ENCODE measurements at places on chromosomes 4 and X.
A peak's percentile ranks its signal among the peaks of the same experiment; 100 is the strongest.

DNA sequence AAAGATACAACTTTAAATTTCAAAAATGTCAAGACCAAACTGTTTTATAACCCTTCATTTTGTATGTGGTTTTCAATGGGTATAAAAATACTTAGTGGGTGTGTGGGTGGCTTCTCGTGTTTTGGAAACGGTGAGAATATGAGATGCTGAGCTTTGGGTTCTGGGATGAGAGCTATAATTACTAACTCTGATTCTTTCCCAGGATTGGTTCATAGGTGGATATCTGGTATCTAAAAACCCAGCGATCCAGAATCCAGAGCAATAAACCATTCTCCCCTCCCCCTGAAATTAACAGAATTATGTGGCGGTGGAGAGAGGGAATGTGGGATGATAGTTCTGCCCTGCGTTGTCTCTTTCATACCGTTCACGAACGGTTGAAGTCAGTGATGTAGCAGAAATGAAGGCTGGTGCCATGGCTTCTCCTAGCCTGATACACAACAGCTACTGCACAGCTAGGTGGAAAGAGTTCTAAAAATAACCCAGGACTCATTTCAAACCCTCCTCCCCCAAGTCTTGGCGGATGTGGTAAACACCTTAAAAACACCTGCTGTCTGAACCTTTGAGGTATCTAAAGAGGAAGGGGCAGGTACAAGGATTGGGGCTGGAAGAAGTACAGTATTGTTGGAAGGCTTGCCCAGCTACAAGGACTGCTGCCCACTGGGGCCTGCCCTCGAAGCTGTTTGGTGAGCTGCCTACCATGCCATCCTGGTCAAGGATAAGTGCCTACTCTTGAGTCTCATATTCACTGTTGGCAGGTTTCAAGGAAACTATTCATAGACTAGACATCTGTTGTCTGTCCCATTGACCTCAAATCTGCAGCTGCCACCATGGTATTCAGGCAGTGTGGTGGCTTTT, 44.5 kb downstream of the SEPTIN11 start:
- peak; percentile 37 for DNase-seq

DNA sequence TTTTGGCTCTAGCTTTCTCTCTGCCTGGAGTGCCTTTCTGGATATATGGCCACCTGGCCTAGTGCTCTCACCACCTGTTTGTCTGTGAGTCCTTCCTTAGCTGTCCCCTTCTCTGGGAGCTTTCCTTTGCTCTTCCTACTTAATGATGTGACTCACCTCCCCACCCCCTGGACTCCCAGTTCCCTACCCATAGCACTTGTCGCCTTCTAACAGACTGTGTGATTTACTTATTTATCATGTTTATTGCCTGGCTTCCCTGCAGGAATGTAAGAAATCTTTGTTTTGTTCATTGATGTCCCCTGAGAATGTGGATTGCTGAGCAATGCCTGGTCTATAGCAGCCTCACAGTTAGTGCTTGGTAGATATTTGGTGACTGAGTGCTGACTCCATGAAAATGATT, 18.9 kb downstream of the ADD1 start:
- no peak for DNase-seq

- no peak for DNase-seq
Observed at GRCh38 chr4:181684310-181684709, 558.9 kb upstream of the TENM3 start.

GRCh38 chr4:11073621-11074051, 355.1 kb downstream of the HS3ST1 start:
- DNase-seq = peak; percentile 98

GRCh38 chrX:101081231-101081630, 2.6 kb downstream of the TMEM35A start:
- DNase-seq = no peak

GRCh38 chrX:150599226-150599625, 30.8 kb downstream of the MTM1 start:
- no peak for DNase-seq

GRCh38 chr4:153511104-153511503, 44.9 kb downstream of the TMEM131L start:
- DNase-seq = no peak

GRCh38 chr4:140816806-140817510, 60.8 kb upstream of the TBC1D9 start:
- DNase-seq = no peak

GRCh38 chrX:133610056-133610455, 194.8 kb upstream of the GPC4 start:
- DNase-seq = no peak

GRCh38 chr4:81143183-81143582, 71.8 kb downstream of the PRKG2 start:
- DNase-seq = no peak

GRCh38 chrX:118493653-118494297, 1.8 kb upstream of the DOCK11 start:
- DNase-seq = no peak

DNA sequence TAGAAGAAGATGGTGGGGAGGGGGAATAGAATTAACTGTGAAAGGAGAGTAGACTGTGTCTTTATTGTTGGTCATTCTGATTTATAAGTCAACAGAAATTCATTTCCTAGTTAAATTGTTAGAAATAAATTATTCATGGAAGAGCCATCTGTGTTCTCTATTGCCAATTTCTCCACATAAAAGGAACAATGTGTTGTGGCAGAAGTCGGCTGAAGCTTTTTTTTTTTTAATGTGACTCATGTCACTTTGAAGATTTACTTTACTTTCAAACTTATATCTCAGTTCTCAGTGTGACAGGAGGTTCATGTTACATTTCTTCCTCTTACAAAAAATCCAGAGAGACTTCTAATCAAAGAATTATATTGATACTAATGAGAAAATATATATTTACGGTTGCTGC, 60.5 kb downstream of the CPE start:
- no peak for DNase-seq

- peak; percentile 49 for DNase-seq
Observed at GRCh38 chr4:76687746-76688448, 210.0 kb downstream of the SOWAHB start.

- no peak for DNase-seq
Observed at GRCh38 chr4:8318509-8318908, 49.0 kb downstream of the HTRA3 start.

DNA sequence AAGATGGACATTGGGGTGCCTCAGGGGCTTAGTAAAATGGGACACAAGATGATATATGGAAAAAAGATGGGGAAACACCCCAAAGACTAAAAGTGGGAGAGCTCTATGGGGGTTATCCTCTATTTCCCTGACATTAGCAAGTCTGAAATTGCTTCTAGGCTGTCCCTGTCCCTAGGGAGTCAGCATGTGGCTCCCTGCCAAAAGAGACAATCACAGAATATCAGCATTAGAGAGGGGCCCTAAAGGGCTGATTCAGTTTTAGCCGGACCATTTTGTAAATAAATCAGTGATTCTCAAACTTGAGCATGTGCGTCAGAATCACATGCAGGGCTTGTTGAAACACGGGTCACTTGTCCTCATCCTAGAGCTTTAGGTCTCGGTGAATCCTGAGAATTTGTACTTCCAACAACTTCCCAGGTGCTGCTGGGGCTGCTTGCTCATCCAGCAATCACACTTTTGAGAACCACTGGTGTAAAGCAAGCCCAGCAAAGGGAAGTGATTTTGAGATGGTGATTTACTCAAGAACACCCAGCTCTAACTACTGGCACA, 165.3 kb upstream of the DGKK start:
- DNase-seq = no peak

GRCh38 chrX:48531358-48531959, 8.1 kb upstream of the TBC1D25 start:
- DNase-seq = peak; percentile 75

DNA sequence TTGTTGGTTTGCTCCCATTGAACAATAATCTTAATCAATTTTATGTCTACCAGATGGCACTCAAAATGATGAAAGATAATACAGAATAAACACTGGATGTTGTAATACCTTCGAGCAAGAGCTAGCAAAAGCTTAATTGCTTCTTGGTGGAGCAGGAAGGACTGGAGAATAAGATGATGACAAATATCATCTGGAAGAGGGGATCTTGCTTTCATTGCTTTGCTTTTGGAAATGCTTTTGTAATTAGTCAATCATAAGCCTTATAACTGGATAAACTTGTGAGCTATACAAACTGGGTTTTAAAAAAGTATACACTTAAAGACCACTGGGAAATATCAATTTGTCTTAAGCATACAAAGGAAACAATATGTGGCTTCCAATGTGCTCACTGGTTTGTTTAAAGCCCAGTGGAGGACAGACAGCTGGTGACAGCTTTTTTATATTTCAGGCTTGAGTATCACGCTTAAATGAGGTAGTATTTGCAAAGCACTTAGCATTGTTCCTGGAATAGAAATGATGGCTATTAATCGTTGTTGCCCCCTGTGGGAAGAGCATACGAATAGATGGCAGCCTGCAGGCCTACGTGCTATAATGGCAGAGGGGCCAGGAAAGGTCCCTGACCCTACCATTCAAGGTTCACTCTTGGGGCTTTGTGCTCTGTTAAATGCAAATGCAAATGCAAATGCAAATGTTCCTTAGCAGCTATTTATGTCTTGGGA, 61.2 kb downstream of the TMEM150C start:
- DNase-seq = no peak

- no peak for DNase-seq
Observed at GRCh38 chr4:34953145-34953799, 1291.0 kb downstream of the ARAP2 start.

GRCh38 chrX:43405191-43405590, 250.9 kb upstream of the MAOA start:
- DNase-seq = no peak

DNA sequence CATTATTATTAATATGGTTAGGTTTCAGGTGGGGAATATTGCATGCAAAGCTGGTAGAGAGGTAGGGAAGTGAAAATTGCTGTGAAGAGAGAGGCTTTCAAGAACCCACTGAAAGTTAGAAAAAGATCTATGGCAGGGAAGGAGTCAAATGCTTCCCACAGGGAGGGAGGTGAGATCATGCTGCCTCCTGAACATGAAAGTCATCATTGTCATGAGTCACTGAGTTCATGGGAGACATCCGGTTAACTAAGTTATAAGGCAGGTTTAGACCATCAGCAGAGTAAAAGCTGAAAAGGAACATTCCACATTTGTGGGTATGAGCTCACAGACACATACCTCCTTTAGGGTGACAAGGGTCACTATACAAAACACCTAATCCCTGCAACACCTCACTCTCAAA, 16.2 kb downstream of the GATB start:
- DNase-seq = no peak

DNA sequence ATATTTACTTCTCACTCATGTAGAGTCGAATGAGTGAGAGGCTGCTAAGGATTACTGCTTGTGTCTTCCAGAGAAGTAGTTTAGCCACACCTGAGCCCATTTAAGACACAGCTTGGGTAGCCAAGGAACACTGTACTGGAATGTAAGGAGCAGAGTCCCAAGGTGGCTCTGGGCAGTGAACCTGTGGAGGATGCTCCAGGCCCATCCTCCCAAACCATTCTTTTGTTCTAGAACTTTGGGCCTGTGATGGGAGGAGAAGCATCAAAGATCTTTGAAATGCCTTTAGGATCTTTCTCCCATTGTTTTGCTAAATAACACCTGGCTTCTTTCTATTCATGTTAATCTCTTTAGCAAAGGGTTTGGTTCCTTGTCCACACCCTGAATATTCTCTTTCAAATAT, 162.2 kb downstream of the KLHL4 start:
- no peak for DNase-seq

DNA sequence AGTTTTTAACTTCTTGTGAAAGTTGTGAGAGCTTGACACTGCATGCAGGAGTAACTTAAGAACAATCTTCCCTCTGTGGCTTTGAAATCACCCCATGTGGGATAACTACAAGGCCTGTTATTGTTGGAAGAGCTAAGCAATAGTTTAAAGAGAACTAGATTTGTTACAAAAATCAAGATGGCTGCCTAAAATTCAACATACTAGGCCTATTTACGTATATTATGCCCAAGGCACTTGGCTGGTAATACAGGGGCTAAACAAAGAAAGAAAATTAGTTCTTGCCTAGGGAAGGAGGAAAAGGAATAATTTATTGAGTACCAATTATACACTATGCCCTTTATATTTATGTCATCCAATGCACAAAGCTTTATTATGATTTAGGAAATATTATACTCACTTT, 36.1 kb downstream of the DMD start:
- DNase-seq = no peak

DNA sequence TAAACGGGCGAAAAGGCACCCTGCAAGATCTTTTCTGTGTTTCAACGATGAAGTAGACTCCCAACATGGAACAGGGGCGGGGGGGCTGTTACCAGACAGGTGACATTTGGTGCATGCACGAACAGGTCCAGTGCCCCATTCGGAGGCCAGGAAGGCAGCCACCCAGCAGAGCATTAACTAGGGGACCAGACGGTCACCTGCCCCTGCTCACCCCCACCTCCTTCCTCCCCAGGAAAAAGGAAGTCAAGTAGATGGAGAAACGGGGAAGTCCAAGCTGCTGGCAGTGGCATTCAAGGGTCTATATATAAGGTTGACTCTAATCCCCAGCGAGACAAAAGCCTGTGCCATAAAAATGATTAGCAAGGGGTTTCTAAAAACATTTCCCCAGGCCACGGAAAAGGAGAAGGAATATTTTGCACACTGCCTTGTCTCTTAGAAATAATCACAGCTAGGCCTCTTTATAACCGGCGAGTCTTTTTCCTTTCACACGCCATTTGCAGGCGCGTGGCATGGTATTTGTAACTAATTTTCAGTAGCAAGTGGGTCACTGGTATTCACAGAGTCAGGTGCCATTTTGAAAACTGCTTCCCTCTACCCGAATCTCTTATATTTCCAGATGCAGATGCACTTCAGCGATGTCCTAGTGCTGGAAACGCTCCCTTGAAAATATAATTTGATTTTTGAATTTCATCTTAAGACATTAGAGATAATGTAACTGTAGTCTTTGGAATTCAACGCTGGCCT, 1.2 kb upstream of the TMSB4X start:
- no peak for DNase-seq

All from cardiac muscle cell (in vitro differentiated cells and primary cell).